ENCODE measurements at places on chromosomes 5 and 9.
A peak's percentile ranks its signal among the peaks of the same experiment; 100 is the strongest.

DNA sequence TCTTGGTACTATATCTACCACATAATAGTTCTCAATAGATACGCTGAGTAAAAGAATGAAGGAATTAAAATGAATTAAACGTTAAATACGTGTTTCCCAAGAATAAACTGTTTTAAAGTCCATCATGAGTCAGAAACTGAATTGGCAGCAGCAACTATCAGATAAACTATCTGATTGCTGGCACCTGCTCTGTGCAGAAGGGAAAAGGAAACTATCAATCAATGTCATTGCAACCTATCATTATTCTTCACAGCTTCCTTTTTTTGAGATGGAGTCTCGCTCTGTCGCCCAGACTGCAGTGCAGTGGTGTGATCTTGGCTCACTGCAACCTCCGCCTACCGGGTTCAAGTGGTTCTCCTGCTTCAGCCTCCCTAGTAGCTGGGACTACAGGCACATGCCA is 8.8 kb upstream of the WDR36 start:
- DNase-seq: no peak

- no peak for DNase-seq
Measured at GRCh38 chr5:175894793-175895192, 23.4 kb downstream of the CPLX2 start.

GRCh38 chr5:150583541-150584225 is 56.8 kb upstream of the SYNPO start:
- DNase-seq: no peak

GRCh38 chr9:26054600-26055520 is 376.6 kb upstream of the TUSC1 start:
- peak; percentile 8 for DNase-seq

DNA sequence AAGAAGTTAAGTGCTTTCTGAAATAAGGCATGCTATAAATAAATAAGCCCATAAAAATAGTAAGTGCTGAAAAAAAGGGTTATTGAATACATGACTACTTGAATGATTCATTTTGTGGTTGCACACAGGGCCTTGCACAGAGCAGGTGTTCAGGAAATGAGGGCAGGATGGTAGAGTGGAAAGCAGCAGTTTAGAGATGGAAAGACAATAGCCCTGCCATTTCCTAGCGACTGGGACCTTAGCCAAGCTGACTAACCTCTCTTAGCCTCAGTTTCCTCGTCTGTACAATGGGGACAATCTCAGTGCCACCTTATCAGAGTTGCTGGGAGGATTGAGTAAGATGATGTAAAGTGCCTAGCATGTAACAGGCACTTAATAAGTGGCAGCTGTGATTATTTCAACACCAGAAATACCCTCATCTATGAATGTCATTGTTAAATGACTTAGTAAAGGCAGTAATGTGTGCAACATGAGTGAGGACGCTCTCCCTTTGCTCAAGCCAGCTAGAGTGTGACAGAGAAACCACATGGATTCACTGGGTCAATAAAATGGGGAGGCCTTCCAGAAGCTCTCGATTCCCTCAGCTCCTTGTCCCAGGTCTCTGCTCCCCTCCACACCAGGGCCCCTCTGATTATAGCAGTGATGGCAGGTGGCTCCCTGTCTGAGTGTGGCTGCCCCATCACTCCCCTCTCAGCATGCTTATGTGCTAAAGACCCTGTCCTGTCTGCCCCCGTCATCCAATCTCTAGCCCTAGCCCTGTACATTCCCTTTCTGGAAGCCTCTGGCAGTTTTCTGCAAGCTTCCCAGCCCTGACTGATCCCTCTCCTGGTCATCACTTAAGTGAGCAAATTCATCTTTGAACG is 16.0 kb upstream of the PHF19 start:
- peak; percentile 90 for DNase-seq

- DNase-seq: peak; percentile 24
Measured at GRCh38 chr5:40406741-40407211, 272.9 kb upstream of the PTGER4 start.

DNA sequence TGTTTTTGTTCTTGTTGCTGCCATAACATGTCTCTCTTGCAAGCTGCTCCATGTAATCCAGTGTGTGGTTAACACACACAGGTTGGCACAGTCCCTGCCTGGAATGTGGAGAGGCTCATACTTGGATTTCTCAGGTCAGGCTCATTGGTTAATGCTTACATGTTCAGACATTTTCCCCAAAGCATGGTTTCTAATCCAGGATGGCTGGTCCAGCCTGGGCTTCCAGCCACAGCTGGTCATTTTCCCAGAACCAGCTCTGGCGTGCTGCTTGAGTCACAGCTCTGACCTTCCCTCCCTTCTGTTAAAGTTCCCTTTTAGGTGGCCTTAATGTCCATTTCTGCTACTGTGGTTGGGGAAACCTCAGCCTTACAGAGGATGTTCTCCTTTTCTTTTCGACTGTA is 294.3 kb downstream of the TAF11L14 start:
- peak; percentile 7 for DNase-seq

DNA sequence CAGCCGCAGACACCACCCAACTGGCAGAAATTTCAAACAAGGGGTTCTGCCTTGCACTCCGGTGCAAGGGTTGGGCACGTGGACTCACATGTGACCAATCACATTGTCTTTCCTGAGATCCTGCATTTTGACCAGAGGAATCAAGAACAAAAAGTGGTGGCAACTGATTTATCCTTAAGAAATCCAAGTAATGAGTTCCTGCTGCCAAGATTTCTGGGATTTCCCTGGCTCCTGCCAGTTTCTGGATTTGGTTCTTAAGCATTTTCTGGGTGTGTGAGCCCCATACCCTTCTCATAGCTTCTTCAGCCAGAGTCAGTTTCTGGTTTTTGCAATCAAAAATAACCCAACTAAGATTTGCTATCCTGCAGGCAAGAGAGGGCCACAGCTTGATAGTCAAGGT is 17.4 kb upstream of the KCNIP1 start:
- DNase-seq: no peak

DNA sequence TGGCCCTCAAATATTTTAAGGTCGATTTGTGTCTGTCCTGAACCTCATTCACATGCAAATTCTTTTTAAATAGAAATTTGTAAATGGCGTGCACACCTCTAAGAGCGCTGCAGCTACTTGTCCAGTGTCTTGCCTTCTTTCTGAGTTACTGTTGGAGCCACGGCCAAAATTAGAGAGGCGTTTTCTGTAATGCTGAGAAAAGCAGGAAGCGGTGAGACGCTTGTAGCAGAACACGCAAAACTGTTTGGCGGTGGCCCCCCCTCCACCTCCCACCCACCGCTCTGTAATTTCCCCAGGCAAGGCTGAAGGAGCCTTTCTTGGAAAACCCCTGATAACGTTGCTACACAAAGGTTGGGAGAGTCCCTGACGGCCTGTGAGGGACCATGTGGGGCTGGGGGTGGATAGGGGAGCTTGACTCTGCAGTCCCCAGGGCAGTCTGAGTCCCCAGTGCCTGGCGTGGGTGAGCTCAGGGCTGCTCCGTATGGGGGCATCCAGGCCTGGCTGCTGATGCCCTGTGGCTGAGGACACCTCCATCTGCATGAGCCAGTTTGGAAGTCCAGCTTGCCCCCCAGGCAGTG is 96.5 kb downstream of the GADD45G start:
- no peak for DNase-seq

- DNase-seq: no peak
Measured at GRCh38 chr5:2271316-2271715, 388.6 kb upstream of the IRX4 start.

- no peak for DNase-seq
Measured at GRCh38 chr9:33843312-33843961, 26.5 kb downstream of the UBE2R2 start.

GRCh38 chr9:72557549-72557948 is 36.1 kb downstream of the TMC1 start:
- peak; percentile 95 for DNase-seq

GRCh38 chr9:126327006-126327713 is 531 bp downstream of the MVB12B start:
- DNase-seq: no peak

- DNase-seq: no peak
Measured at GRCh38 chr5:88816195-88816594, 66.8 kb downstream of the MEF2C start.

DNA sequence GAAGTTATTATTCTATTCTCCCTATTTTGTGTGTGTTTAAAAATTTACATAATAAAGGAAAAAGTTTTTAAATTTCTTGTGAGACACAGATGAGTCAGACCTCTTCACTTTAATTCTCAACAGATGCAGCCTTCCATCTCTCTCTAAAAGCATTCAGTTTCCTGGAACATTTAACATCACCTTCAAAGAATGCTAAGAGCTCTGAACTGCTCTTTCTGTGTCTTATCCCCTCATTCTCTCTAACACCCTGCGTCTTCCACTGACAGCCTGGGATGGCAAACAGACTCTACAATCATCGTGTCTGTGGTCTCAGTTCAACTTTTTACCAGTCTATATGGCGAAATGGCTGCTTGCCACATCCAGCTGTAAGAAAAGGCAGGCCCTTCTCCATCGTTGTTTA is 173.0 kb downstream of the HINT1 start:
- DNase-seq: peak; percentile 10

DNA sequence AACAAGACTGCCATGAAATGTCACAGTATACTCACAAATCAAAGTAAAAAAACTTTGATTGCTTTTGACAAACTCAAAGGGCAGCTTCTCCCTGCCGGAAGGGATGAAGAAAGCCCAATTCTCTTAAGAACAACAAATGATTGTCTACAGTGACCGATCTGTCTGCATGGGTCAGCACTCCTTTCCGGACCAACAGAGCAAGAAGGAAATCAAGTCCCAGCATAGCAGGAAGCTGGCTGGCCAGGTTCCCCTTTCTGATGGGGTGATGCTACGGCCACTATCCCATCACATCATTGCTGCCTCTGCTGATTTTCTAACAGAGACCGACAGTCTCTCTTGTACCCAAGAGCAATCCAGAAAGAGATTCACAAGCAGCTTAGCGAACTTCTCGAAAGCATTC is 692 bp downstream of the C1QTNF3 start:
- DNase-seq: no peak

- DNase-seq: no peak
Measured at GRCh38 chr5:61253547-61253946, 78.5 kb upstream of the ZSWIM6 start.

DNA sequence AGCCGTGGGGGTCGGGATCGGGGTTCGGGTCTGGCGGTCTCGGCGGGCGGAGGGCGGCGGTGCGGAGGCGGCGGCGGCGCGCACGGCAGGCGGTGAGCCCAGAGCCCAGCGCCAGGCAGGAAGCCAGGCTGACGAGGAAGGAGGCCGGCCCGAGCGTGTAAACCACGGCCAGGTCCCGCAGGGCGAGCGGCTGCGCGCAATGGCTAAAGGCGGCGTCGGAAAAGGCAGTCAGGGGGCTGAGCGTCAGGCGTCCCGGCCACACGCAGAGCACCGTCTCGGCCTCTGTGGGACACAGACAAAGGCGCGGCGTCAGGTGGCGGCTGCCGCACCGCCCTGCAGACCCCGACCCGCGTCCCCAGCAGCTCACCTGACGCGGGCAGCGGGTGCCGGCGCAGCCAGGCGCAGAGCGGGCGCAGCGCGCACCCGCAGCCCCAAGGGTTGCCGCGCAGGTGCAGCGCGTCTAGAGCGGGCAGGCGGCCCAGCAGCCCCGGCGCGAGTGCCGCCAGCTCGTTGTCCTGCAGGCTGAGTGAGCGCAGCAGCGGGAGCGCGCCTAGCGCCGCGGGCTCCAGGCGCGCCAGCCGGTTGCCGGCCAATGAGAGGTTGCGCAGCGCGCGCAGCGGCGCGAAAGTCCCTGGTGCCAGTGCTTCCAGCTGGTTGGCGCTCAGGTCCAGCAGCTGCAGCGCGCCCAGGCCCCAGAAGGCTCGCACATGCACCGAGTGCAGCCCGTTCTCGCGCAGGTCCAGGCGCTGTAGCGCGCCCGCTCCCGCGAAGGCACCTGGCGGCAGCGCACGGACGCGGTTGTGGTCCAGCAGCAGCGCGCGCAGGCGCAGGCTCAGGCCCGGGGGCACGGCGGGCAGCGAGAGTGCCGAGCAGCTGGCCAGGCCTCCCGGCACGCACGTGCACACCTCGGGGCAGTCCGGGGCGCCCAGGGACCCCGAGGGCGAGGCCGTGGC is 671 bp downstream of the LRRC26 start:
- DNase-seq: peak; percentile 60

DNA sequence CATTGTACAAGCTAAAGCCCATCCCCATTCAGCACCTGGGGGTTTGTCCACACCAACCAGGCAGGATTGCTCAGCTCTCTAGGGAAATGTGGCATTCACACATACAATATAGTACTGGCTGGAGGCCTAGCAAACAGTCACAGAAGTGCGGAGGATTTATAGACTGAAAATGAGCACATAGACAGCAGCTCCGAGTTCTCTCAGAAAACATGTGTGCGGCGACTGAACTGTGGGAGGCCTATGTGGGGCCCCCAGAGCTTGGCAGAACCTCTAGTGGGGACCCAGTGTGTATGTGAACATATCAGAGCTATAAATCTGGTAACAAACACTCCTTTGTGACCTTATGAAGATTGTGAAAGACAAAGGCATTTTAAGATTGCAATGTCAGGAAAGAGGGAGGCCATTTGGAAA is 431.1 kb downstream of the DTWD2 start:
- no peak for DNase-seq

DNA sequence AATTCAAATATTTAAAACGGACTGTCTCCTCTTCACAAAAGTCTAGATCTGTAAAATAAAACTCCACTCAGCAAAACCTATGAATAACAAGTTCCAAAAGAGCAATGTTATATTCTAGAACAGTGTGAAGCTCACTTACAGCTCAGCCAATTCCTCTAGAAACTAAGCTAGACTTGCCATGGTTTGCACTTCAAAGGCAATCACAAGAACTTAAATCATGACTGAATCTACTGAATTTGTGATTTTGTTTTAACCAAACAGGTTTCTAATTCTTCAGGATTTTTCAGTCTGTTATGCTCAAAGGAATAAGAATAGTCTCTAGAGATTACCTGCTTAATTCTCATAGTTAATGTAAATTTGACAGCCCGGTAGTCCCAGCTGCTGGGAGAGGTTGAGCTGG is 1.4 kb upstream of the PKD2L2 start:
- no peak for DNase-seq

GRCh38 chr9:129310666-129311350 is 132.7 kb upstream of the IER5L start:
- peak; percentile 38 for DNase-seq

- peak; percentile 98 for DNase-seq
Measured at GRCh38 chr9:36029765-36030528, 6.8 kb upstream of the RECK start.

DNA sequence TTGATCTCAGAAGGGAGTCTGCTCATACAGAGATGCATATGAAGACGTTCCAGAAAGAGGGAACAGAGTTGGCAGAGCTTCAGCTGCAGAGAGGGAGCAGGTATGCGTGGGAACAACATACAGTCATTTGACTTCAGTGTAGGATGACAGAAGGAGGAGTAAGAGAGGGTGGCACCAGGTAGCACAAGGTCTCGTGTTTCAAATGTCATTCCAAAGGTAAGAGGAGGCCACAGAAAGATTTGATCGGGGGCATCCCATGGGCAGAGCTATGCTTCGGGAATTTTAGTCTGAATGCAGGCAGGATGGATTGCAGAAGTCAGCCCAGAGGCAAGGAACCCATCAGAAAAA is 367.1 kb downstream of the CDK5RAP2 start:
- no peak for DNase-seq

- DNase-seq: peak; percentile 95
Measured at GRCh38 chr9:79764374-79764773, 192.6 kb downstream of the TLE4 start.

GRCh38 chr5:154202379-154203260 is 12.1 kb downstream of the GALNT10 start:
- no peak for DNase-seq

- DNase-seq: peak; percentile 7
Measured at GRCh38 chr5:154010660-154011059, 28.1 kb downstream of the FAM114A2 start.

- no peak for DNase-seq
Measured at GRCh38 chr5:124515497-124516245, 230.8 kb downstream of the ZNF608 start.

GRCh38 chr5:39427229-39427628 is 2.4 kb upstream of the DAB2 start:
- DNase-seq: peak; percentile 68
